T-helper 2 cell treated with Interferon-gamma antibody and Interleukin-4, amounts not matched to agents 100 ng/mL and 5 ng/mL, for 36 hours (primary cell): ENCODE measurements at places on chromosomes 4 and X. TPM values are rescaled to one million over a fixed set of nuclear protein-coding genes. Genes with fewer than 3 reads are reported as not detected.

The EREG gene
- not detected in 2 replicates for total RNA-seq

The ADH1A gene
- total RNA-seq = not detected in 2 replicates

The WDFY3 gene
- total RNA-seq = 0.02 and 0.39 TPM in 2 replicates

The CHIC1 gene
- 5.1 and 5.4 TPM in 2 replicates for total RNA-seq

The TCEAL6 gene
- not detected in 2 replicates for total RNA-seq

The POF1B gene
- 0.39 and 0.43 TPM in 2 replicates for total RNA-seq
